Activated CD8-positive, alpha-beta memory T cell treated with anti-CD3 and anti-CD28 coated beads for 1 hour (primary cell): ENCODE measurements at places on chromosomes 2 and 18.

DNA sequence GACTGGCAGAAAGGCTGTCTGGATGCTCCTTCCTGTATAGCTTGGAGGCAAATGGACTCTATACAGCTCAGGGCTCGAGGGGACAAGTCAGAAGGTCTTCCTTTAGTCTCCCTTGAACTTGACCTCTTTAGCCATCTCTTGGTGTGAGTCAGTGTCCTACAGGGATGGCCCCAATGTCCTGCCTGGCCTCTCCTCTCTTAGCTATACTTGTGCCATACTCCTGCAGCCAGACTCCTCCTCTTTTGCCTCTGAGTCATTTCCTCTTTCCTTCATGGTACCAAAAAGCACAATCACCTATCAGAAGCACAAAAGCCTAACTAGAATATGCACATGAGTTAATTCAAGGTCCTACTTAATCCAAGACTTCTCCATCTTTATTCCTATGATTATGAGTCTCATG is 112.7 kb downstream of the XRCC5 start:
- no peak for DNase-seq

DNA sequence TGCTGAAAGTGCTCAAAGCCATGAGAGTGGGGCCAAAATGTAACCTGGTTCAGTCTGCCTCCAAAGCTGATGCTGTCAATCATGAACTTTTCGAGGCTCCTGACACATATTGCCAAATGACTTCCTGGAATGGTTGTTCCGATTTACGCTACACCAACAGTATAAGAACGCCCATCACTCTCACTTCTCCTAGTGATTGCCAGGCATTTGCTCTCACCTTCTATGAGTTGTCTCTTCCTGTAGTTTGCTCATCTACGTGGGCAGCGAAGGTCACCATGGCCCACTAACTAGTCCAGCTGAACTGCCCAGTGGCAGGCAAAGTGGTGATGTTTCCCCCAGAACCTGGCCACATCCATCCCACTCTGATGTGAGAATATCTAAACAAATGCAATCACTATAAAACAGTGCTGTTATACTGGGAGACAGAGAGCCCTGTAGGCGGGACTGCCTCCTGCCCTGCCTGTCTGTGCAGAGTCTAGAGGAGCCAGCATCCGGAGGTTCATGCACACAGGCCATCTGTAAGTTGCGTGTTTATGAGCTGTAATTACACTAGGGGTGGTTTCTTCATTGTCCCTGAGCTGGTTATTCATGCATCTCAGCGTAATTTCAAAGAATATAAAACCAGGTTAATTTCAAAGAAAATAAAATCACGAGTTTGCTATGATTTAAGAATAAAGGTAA is 8.8 kb upstream of the CABLES1 start:
- no peak for DNase-seq

DNA sequence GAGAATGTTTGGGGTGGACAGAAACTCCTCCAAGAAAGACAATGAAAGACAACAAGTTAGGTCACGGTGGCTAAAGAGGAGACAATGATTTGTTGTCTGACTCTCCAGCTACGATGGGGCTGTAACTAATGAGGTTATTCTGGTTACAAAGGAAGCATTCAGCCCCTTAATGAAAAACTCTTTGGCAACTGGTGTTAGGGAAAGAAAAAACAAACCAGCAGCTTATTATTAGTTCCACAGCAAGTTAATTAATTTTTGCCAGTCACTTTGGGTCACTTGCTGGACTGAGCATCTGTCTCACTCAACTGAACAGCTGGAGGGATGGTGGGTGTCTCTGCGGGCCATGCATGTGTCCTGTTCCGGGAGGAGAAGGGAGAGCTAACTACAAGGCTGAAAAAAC is 263.7 kb downstream of the ALK start:
- no peak for DNase-seq

DNA sequence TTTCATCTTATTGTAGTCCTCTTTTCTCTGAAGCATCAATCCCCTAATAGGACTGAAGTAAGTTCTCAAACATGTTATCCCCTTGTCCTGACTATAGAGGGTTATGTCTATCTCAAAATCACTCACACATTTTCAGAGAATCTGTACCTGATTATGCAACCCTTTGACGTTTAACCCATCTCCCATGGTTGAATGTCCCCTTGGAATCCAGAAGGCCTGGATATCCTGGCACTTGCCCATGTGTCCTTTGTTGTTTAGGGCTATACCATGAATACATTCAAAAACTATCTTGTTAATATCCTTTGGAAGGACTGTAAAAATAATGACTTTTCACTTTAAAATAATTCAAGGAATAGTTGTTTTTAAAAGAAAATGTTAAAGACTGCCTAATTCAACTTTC is 66.3 kb upstream of the PSMD14 start:
- DNase-seq = no peak

DNA sequence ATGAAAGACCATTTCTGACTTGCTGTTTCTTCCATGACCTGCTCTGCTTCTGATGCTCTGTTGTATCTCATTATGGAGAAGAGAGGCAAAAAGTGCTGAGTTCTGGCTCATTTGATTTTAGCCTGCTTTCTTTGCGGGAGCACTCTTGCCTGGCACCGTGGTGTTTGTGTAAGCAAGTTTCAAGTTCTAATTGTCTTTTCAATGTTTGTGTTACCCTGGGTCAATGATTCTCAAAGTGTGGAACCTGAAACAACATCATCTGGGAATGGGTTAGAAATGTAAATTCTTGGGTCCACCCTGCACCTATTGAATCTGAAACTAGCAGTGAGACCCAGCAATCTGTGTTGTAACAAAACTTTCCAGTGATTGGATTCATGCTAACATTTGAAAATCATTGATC is 85.5 kb upstream of the STON1 start:
- DNase-seq = no peak

DNA sequence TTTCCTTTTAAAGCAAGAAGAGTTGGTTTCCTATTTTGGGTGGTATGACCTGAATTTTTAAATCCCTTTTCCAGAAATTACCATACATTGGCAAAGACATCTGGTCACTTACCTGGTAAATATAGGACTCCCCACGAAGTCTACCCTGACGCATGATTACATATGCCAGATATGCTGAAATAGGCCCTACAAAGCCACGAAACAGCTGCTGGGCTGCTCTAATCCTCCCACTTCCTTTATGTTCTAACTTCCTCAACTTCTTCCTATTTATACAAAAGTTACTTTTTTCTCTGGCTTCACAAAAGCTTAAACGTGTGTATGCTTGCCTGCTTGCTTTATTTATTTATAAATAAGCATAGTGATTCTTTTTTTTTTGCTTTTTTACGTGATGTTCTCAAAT is 186.0 kb upstream of the EPHA4 start:
- DNase-seq = no peak
